Activated CD8-positive, alpha-beta memory T cell treated with anti-CD3 and anti-CD28 coated beads for 48 hours (primary cell): ENCODE measurements at places on chromosomes 5 and 9.
A peak's percentile ranks its signal among the peaks of the same experiment; 100 is the strongest.

DNA sequence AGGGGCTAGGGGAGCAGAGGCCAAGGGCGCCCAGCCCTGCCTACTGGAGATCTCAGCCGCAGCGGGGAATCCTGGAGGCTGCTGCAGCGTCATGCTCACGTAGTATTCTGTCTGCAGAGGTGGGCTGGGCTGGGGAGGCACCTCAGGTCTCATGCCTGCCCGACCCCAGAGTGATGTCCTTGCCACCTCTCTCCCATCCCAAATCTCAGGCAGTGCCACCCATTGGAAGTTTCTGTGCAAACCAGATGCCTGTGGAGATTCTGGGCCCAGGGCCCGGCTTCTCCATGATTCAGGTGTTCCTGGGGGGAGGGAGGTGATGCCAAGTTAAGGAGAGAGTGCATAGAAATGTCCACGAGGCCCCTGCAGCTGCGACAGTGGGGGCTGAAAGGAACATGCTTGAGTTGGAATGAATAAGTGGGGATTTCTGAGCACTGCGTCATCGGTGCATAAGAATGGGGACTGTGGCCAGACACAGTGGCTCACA is 72.0 kb downstream of the ANKRD33B start:
- DNase-seq = no peak

DNA sequence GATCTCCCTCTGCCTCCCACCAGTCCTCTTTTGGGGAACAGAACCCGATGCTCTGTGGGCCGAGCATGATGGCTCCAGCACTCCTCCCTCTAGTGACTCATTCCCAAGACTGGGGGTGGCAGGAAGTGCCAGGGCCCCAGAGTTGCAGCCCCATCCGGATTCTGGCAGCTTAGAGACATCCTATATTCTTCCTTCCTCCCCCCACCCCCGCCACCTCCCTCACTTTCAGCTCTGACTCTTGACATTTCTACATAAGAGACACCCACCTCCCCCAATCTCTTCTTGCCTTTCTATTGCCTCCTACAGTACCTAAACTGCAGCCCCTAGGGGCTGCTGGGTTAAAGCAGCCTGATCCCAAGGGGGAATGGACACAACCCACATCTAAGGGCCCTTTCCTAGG is 47.1 kb upstream of the MATR3 start:
- peak; percentile 26 for DNase-seq

- DNase-seq = no peak
These were observed 479.5 kb upstream of the SEMA6A start for GRCh38 chr5:117054141-117054540.

GRCh38 chr9:76516871-76517270 is 57.9 kb downstream of the GCNT1 start:
- no peak for DNase-seq

DNA sequence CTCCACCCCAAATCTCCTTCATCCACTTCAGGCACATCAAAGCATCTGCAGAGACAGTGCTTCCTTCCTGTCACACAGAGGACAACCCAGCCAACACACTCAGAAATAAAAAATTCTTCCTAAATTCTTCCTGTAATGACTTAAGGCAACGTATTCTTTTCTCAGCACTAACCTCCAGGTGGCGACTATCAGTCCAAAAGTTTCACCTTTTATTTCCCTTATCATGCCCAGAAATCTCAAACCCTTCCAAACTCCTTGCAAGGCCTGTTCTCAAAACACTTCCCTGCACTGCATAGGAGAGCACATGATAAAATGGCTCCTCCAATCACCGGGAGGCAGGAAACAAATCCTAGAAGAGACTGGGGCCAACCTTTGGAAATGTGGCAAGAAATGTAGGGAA is 35.1 kb downstream of the SLIT3 start:
- DNase-seq = no peak

GRCh38 chr5:150411245-150411979 is 1.3 kb downstream of the CD74 start:
- DNase-seq = no peak

- DNase-seq = no peak
These were observed 203.7 kb upstream of the NREP start for GRCh38 chr5:111960476-111961215.

DNA sequence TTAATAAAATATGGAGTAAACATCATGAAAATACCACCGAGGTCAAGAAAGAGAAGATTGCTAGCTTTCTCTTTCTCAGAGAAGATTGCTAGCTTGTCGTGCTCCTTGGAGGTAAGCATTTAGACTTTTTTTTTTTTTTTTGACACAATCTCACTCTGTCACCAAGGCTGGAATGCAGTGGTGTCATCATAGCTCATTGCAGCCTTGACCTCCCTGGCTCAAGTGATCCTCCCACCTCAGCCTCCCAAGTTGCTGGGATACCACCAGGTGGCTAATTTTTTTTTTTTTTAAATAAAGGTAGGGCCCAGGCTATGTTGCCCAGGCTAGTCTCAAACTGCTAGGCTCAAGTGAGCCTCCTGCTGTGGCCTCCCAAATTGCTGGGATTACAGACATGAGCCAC is 26.3 kb upstream of the CPLANE1 start:
- no peak for DNase-seq

- DNase-seq = no peak
These were observed 23.3 kb upstream of the ZSWIM6 start for GRCh38 chr5:61308712-61309111.

DNA sequence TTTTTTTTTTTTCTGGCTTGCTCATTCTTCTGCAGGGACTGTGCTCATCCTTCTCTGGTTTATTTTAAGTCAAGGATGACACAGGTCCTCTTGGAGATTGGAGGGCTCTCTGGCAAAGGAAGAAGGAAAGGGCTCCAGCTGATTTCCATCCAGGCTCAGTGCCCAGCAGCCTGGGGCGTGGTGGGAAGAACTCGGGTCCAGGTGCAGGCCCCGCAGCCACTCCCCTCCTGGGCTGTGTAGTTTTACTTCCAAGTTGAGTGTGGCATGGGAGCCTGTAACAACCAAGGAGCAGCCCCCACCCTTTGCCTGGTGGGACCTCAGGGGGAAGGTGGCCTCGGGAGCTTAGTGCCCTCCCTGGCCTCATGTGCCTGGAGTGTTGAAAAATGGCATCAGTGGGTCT is 58.9 kb downstream of the ANKRD33B start:
- DNase-seq = no peak

DNA sequence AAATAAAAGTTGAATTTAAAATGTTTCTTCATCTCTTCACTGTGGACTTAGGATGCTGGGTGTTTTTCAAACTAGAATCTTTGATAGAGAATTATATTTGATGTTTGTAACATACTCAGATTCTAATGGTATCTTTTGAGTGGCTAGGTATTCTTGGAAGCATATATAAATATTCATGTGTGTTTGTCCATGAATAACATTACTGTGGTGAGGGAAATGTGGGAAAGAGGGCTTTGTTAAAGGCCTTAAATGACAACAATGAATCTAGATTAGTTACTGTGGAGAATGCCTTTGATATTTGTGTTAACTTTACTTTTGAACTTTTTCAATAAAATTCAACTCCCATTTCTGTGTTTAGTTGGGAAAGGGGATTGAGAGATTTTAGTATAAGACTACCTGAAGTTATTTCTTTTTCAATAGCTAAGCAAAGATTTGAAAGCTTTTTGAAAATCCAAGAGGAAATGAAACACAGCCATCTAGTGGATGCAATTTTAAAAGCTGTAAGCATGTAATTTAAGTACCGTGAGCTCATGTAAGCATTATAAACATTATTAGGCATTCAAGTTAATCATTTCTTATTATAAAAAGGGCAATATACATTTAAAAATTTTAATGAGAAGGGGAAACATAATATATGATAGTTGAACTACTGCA is 69.6 kb downstream of the CCDC171 start:
- no peak for DNase-seq

DNA sequence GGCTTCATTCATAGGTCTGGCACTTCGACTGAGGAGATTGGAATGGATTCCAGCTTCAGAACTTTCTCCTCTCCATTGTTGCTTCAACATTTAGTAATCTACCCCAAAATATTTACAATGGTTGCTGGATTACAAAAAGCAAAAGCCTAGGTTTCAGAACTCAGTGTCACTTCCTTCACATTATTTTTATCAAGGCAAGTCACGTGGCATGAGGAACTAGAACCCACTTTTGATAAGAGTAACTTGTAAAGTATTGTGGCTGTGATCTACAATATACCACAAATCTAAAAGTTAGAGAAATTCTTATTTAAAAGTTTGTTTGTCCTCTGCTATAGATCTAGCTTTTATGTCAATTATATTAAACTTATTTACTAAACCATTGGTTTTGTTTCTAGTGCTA is 39.7 kb upstream of the ANKDD1B start:
- no peak for DNase-seq

DNA sequence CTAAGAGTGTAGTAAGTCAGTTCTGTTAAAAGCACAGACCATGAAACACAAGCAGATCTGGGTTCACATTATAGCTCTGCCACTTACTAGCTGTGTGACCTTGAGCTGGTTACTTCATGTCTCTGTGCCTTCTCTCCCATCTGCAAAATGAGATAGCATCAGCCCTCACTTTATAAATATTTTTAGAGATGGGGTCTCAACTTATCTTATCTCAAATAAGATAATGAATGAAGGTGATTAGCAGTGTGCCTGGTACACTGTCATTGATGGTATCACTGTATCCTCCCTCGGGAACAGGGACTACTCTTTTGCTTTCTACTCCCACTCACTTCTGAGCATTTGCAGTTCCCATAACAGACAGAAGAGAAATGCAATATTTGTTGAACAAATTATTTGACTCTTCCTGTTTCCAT is 52.4 kb downstream of the GALNT10 start:
- no peak for DNase-seq

DNA sequence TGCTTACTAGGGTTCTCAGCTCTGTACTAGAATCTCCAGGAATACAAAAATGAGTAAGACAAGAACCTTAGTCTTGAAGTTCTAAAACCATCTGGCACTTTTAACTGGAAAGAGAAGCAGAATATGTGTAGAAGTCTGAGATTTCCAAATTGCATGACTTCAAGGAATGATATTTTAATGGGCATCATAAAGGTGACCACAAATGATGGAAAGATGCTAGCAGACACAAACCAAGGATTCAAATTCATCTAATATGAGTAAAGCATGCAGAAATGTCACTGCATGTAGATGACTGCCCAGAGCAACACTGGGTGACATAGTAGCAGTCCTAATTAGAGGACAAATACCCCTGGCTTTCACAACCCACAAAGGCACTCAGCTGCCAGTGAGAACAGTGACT is 117.2 kb downstream of the RPS23 start:
- no peak for DNase-seq

DNA sequence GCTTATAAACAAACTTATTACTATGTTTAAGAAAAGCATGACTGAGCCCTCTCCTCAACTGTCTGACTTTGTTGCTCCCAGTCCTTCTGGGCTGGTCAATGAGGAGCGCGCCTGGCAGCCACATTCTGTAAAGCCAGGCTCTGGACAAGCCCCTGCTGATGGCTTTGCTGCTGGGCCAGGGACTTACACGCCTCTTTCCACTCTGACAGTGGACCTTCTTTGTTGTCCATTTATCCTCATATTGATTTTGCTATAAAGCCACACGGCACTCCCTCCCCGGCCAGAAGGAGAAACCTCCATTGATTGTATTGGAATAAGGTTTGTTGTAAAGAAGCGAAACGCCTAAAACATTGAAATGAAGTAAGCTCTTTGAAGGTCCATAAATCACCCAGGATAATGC is 50.6 kb downstream of the C5orf15 start:
- DNase-seq = no peak

GRCh38 chr9:87223392-87224246 is 274.0 kb upstream of the DAPK1 start:
- no peak for DNase-seq

DNA sequence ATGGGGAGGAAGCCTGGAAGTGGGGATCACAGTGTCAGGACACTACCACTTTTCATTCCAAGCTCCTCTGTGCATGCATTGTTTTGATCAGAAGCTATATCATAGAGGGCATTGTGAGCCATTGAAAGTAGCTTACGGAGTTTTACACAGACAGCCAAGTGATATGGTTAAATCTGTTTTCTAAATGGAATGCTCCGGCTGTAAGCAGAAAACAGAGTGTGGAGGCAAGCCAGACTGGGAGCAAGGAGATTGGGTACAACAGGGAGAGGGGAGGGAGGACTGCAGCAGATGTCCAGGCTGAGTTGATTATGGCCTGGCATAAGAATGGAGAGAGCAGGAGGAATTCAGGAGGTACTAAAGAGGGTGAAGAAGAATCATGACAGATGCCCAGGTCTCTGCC is 15.5 kb upstream of the SOWAHA start:
- no peak for DNase-seq

GRCh38 chr5:149284501-149284900 is 12.8 kb downstream of the AFAP1L1 start:
- DNase-seq = no peak

- no peak for DNase-seq
These were observed 237.6 kb upstream of the RIOK2 start for GRCh38 chr5:97420646-97421045.

DNA sequence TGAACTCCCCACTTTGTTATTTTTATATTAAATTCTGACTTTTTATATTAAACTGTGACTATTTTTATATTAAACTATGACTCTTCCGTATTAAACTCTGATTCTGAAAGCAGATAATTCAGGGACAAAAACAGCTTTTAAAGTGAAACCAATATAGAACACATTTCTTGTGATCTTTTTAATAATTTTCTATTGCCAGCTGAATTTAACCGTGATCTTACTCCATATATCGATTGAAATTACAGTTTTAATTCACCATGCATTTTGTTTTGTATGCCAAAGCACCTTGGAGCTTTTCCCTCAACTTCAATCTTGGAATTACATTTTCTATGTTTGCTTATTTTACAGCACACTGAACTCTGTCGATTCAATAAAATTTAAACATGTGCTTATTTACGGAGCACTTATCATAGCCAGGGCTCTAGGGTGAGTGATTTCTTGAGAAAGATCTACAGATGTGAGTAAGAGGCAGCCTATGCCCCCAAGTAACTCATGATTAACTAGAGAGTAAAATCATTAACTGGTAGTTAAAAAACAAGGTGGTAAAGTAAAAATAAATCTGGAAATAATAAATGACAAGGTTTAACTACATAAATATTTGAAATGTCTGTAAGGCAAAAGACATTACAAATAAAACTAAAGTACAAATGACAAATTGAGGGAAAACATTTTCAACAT is 72.9 kb upstream of the ALDH1B1 start:
- DNase-seq = no peak

DNA sequence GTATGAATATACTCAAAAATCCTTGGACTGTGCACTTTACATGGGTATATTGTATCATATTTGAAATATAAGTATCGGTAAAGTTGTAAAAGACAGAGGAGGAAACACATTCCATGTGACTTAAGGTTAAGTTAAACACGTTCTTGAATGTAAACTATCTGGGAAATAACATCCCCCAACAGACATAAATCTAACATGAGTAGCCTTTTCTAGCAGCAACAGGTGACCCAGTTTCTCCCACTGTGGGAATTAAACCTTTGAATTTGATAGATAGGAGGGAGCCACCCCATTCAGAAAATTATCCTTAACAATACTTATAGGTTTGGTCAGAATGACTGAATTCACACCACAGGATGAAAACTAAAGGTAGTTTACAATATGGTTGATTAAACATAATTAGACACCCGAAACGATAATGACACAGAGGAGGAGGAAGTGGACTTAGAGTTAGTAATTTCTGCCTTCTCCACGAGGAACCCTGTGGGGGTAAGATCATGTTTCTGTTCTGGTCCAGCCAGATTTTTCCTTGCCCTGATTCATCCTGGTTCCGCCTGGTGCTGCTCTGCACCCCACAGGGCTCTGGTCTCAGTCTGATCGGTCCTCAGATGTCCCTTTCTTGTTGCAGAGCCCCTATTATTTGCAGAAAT is 84.6 kb upstream of the DNAH5 start:
- no peak for DNase-seq
